DMS 273 treated with DMSO at 0.1 percent for 48 hours (cell line): ENCODE measurements at places on chromosomes 12 and 14.

DNA sequence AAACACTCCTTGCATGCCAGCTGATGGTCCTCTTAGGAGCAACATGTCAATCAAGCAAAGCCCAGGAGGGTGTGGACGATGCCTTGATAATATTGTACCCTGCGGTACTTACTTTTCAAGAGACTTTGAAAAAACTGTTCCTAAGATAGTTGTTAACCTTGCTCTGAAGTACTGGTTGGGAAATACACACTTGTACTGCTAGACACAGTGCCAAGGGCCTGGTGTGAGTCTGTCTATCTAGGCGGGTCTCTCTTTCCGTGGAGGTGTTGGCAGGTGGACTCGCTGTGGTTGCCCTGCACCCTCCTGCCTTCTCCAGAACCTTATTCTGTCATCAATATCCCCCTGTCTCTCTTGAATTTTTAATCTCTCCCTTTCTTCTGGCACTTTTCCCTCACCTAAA is 189.4 kb downstream of the NRXN3 start:
- DNase-seq = no peak

GRCh38 chr12:130752692-130753230 is 36.7 kb upstream of the RIMBP2 start:
- DNase-seq = no peak

- DNase-seq = no peak
Observed at GRCh38 chr12:89481213-89481914, 43.2 kb downstream of the GALNT4 start.

GRCh38 chr14:103684471-103684870 is 30.8 kb downstream of the XRCC3 start:
- no peak for DNase-seq

- no peak for DNase-seq
Observed at GRCh38 chr14:97408503-97408902, 611.3 kb downstream of the VRK1 start.

GRCh38 chr12:109359131-109359690 is 11.5 kb downstream of the MYO1H start:
- no peak for DNase-seq

DNA sequence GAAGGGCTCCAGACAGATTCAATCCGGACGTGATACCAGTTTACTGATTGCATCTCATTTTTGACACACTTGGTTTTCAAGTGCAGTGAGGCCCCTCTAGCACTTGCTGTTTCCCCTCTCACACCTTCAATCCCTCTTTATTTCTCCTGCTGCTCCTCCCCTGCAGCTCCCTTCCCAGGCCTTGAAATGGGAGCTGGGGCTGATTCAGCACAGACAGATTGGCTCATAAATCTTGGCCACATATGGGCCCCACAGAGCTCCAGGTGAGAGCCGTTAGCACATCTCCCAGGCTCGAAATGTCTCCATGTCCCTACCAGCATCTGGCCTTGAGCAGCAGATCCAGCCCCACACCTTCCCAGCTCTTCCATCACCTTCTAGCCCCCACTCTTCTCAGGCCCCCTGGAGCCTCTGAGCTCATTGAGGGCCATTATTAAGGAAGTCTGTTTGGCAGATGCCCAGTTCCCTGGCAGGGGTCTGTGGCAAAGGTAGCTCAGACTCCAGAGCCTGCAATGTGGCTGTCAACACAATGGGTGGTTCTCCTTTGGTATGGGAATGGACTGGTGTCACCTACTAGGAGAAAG is 220.3 kb upstream of the FKBP4 start:
- no peak for DNase-seq

DNA sequence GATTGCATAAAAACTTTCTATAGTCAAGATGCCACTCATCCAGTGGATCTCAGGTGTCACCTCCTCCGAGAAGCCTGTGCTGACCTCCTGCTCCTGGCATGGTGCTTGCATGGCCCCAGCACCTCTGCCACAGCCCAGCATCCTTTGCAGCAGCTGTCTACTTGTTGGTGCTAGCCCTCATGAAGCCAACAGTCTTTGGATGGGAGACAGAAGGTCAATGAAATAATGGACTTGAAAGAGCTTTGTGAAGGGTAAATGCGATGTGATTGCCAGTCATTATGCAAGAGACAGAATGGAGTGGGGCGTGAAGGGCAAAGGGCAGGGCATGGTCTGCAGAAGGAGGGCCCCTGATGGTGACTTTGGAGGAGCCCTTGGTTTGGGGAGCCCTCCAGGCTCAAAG is 63.0 kb upstream of the CLMN start:
- no peak for DNase-seq

- DNase-seq = no peak
Observed at GRCh38 chr12:14066021-14066420, 84.6 kb upstream of the GRIN2B start.

DNA sequence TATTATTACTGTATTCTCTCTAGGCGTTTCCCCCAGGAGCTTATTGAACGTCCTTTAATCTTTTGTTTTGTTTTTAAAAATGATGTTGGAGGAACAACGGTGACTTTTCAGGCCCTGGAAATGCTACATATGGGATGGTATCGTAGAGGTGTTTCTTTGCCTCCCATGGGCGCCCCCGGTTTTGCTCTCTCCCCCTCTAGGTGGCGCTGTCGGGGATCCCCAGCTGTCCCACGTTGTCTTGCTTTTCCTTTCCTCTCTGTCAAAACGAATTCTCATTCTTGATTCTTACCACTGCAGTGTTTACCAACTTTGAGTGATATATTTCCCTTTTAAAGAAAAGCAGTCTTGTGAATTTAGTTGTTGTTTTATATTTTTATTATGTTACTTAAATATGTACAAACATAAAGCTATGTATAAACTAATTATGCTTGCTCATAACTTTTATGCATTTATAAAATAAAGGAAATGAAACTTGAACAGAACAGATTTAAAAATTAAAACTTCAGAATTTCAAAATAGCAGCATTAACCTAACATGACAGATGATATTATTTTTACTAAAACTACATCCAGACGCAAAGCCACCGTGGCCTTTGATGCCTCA is 171.9 kb downstream of the RGS6 start:
- no peak for DNase-seq

GRCh38 chr14:102039157-102039556 is 47.7 kb downstream of the HSP90AA1 start:
- no peak for DNase-seq

- no peak for DNase-seq
Observed at GRCh38 chr12:132739600-132740312, 21.9 kb downstream of the ANKLE2 start.

DNA sequence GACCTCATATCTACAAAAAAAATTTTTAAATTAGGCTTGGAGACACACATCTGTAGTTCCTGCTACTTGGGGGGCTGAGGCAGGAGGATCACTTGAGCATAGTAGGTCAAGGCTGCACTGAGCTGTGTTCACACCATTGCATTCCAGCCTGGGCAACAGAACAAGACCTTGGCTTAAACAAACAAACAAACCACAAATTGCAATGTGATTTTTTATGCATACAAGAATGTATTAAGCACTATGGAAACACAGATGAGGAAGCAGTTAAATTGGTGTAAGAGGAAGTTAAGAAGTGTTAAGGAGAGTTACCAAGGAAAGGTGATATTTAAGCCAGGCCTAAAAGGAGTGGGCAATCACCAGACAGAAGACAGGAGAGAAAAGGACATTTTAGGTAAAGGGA is 83.6 kb upstream of the HECTD1 start:
- no peak for DNase-seq

DNA sequence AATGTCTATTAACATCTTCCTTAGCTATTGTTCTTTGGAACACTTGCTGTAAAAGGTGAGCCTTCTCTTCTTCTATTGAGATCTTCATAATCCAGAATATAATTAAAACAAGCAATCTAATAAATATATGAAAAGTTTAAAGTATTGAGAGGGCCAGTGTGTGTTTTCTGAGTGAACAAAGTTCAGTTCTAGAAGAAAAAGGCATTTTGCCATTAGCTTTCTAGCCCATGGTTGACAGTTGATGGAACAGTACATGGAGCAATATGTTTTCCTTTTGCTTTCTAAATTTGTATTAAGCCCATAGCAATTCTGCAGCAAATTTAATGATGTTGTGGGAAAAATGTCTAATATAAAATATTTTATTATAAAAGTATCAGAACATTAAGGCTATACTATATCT is 853.0 kb downstream of the TRHDE start:
- DNase-seq = no peak

DNA sequence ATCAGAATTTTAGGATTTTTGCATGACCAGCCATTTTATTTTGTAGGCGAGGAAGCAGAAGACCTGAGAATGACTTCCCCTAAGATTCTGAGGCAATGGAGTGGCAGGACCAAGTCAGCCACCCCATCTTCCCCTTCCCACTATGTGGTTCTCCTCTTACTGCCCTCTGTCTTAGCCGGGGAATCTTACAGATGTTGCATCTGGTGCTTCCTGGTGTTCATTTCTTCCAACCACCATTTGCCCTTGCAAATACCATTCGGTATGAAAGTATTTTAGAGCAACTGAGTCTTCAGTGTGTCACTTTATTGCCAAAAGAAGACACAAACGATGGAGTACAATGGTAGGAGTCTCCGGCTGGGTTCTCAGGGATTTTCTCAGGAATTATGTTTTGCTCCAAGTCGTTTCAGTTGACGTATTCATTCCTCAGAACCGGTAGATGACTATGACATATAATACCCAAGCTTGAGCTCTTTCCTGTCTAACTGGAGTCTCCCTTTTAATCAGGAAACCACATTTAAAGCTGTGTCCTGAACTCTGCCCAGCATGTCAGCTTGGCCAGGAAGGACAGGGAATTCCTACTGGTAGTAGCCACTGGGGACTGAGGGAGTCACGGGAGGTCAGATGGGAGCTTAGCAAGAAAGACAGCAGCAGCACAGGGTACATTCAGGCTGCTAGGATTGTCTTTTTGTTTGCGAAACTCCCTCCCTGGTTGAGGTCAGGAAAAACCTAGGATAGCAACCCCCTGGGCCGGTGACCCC is 87.0 kb downstream of the SAMD4A start:
- DNase-seq = no peak

DNA sequence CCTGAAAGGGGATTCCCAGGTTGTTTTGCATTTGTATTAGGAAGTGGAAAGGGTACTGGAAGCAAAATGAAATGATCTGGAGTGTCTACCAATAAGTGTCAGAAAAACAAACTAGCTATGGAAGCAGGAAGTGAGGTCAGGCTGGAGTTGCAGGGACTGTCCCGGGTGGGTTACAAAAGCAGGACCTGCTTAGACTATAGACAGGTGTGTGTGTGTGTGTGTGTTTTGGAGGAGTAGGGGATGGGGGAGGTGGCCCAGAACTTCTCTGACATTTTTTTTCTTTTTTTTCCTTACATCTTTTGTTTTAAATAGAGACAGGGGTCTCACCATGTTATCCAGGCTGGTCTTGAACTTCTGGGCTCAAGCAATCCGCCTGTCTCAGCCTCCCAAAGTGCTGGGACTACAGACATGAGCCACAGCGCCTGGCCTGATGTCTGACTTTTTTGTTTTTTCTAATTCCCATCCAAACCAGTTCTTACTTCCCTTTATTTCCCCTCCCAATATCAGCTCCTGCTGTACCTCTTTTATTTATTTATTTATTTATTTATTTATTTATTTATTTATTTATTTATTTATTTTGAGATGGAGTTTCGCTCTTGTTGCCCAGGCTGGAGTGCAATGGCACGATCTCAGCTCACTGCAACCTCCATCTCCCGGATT is 512 bp upstream of the RND1 start:
- no peak for DNase-seq

GRCh38 chr14:68663385-68664076 is 129.3 kb downstream of the ZFP36L1 start:
- DNase-seq = no peak

DNA sequence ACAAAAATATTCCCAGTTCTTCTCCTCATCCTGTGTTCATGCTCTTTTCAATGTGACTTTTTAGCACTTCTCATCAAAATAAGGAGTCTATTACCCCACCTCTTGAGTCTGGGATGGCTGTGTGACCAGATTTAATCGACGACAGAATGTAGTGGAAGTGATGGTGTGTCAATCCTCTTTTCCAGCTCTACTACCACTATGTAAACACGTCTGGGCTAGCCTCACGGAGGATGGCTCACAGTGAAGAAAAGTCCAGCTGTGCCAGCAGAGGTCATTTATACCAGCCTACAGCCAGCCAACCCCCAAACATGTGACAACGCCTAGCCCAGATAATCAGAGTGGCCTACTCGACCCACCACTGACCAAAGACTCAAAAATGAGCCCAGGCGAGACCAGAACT is 37.3 kb upstream of the FGF6 start:
- no peak for DNase-seq

- DNase-seq = no peak
Observed at GRCh38 chr12:132365226-132365625, 35.8 kb upstream of the GALNT9 start.

DNA sequence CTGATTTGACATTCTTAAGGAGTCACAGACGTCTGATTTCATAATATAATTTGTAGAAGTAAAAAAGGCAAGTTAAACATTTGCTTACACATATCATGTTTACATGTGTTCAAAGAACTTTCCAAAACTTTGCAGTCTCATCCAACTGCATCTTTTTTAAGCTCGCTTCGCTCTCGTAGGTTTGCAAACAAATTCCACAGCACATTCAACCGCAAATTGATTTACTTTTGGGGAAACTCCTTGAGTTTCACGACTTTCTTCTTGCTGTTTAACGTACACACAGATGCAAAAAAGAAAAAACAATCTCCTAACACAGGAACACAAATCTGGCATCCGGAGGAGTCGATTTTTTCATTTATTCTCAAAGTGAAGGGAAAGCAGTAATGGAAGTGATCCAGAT is 1149.5 kb downstream of the VRK1 start:
- DNase-seq = no peak

- DNase-seq = no peak
Observed at GRCh38 chr12:45473636-45474035, 255.9 kb upstream of the ARID2 start.
